ENCODE measurements at places on chromosomes 11 and 22.

DNA sequence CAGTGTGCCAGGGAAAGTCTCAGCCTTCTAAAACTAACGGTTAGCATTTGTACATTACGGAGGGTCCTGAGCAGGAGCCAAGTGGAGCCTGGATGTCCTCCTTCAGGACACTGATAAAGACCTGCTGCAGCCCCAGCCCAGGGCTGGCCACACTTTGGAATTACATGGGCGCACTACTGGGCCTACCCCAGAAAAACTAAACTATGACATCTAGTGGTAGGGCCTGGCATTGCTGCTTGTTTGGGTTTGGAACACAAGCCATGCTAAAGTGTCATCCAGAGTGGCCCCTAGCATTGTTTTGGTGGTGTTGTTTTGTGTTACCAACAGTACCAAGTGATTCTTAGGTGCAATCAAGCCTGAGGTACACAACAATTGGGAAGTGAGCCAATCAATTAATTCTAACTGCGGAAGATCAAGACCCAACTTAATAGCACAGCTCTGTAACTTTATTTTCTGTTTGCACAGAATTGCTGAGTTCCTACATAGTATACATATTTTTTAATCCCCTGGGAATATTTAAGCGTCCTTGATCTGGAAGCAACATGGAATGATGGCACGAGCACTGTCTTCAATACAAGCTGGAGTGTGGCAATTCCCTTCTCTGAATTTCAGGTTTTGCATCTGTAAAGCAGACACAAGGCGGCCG, 340.7 kb downstream of the LARGE1 start:
- peak; percentile 40 for DNase-seq

GRCh38 chr11:8325591-8326304, 62.1 kb upstream of the LMO1 start:
- DNase-seq: no peak

GRCh38 chr22:19930551-19931486, 10.8 kb upstream of the COMT start:
- no peak for DNase-seq

GRCh38 chr11:71435278-71435951, 12.8 kb downstream of the DHCR7 start:
- DNase-seq: no peak

DNA sequence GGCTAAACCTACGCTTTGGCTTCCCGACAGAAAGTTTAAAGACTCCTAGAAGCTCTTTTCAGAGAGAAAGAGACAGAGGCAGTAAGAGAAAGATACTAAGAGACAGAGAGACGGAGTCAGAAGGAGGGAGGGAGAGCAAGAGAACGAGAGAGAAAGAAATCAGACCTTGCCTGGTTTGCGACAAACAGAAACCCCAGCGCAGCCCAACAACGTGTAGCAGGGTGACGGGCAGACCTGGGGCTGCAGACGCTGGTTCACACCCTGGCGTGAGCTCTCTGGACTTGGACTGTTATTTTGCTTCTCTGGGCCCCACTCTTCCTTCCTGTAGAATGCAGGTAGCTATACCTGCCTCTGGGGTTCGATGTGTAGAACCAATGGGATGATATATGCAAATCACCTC, 244.4 kb upstream of the SYN3 start:
- no peak for DNase-seq

DNA sequence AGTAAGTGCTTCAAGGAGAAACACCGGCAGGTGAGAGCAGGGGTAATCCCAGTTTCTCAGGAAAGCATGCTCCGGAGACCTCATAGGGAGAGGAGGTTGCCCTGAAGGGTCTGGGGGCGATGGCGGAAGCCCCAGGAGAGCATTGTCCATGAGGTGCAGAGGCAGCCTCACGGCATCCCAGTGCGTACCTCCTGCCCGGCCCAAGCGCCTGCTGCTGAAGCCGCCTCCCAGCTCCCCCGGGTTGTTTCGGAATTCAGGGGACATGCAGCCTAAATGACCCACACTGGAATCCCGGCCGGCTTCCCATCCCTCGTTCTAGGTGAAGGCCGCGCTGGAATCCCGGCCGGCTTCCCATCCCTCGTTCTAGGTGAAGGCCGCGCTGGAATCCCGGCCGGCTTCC, 2.7 kb downstream of the ZBED4 start:
- DNase-seq: no peak

GRCh38 chr11:117809236-117810055, 12.4 kb upstream of the DSCAML1 start:
- peak; percentile 78 for DNase-seq

DNA sequence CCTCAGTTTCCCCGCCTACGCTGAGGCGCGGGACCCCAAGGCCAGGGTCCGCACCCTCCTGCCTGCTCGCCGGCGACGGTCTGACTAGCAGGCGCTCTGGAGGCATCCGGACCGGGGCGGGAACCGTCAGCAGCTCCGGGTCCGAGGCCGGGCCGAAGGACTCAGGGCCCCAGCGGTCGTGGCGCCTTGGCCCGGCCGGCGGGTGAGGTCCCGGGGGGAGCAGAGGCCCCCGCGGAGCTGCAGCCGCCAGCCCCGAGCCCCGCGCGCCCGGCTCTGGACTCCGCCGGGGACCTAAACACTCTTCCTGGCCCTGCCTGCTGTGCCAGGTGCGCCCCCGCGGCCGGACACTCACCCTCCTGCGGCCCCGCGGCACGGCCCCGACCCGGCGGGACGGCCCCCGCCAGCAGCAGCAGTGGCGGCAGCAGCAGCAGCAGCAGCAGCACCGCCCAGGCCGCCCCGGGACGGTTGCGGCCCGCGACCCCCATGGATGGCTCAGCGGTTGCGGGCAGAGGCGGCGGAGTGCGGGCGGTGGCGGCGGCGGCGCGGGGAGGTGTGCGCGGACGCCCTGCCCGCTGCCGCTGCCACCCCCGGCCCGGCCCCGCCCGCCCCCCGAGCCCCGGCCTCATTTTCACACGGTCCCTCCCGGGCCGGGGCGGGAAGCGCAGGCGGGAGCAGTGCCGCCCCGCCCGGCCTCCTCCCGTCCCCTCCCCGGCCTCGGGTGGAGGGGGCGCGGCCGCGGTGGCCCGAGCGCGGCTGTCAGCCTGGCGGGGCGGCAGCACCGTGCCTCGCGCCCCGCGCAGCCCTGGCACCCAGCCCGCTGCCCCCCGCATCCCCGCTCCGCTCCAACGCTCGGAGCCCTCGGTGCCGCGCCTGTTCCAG, at the start of gene SCUBE2:
Gene SCUBE2, minus strand, starts transcription at position 556 of the 879 bp plus-strand sequence. Its CDS starts 71 bp downstream, at position 485.
- no peak for DNase-seq

DNA sequence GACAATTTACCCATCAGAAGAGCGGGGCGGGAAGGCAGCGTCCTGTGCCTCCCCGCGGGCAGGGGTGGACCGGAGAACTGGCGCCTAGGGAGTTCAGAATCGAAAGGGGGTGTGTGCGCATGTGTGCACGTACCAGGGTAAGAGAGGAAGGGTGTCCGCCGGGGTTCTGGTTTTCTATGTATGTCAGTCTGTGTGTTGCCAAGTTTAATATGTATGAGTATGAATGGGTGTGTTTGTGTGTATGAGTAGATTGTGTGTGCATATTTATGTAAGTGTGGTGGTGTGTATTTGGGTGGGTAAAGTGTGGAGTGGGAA, 2.0 kb downstream of the KCNC1 start:
- no peak for DNase-seq

GRCh38 chr11:37967635-37968034, 1369.6 kb upstream of the RAG2 start:
- no peak for DNase-seq

DNA sequence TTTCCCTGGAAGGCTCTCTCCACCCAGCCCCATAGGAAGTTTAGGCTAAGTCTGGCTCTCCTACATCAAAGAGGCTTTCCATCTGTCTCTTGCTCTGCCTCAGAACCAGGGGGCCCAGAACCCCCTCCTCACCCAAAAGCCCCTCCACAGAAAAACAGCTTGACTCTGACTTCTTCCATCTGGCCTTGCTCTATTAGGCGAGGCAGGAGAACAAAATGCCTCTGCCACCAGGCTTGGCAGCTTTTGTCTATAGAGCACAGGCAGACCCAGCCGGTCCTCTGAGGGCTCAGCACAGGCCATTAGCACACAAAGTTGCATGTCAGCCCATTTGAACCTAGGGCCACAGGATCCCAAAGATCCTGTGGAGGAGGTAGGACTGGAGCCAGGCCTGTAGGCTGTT, 75.7 kb upstream of the SUSD2 start:
- DNase-seq: no peak

DNA sequence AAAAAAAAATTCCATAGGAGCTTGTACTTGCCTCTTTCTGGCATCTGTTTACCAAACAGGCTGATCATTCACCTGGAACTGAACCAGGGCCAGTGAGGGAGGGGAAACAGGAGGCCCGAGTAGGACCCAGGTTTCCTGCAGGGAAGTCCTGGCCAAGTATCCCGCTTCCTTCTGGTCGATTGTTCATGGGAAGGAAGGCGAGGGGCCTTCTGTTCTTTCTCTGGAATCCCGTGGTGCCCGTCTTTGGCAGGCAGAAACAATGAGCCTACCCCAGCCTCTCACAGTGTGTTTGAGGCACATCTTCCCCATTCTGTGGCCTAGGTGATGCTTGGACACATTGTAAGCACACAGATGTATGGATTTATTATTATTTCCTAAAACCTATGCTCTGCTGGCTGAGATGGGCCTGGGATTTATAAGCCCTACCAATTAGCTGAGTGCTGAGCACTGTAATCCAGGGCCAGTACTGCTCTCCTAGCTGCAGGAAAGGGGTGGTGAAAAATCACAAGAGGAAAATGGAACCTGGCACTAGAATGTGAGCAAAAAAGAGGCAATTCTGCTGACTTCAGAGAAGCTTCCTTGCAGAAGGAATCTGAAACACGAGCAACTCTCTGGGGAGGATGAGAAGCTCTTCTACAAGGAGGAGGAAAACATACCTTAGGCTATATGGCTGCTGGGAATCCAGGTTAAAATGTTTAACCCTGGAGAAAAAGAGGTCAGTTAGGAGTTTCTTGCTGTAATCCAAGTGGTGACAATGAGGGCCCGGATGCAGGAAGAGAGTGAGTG, 53.5 kb downstream of the PRR5L start:
- DNase-seq: no peak
